ENCODE measurements at places on chromosomes 1 and 21.

- DNase-seq = no peak
Observed at GRCh38 chr1:14404862-14405301, 193.6 kb upstream of the KAZN start.

GRCh38 chr1:41364442-41365319 is 3.4 kb downstream of the FOXO6 start:
- no peak for DNase-seq

GRCh38 chr1:153888533-153888932 is 34.2 kb downstream of the GATAD2B start:
- no peak for DNase-seq

GRCh38 chr1:244381878-244382565 is 69.7 kb downstream of the ADSS2 start:
- no peak for DNase-seq

GRCh38 chr1:245401881-245402587 is 247.2 kb downstream of the KIF26B start:
- no peak for DNase-seq

- no peak for DNase-seq
Observed at GRCh38 chr1:225825078-225825477, 15.2 kb downstream of the EPHX1 start.

DNA sequence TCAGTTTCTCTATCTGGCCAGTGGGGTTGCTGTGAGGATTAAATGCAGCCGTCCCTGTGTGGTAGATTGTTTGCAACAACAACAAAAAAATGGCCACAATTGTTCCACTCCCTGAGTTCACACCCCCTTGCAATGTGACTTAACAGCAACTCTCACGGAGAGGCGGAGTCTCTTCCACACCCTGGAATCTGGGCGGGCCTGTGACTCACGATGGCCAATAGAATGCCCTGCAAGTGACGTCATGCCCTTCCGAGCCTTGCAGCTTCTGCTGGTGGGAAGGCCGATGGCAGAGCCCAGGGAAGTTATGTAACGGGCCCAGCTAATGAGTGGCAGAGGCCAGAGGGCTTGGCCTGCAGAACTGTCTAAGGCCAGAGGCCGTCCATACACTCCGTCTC is 87.9 kb downstream of the RIPK4 start:
- DNase-seq = no peak

- no peak for DNase-seq
Observed at GRCh38 chr1:63703701-63704107, 70.1 kb upstream of the ROR1 start.

DNA sequence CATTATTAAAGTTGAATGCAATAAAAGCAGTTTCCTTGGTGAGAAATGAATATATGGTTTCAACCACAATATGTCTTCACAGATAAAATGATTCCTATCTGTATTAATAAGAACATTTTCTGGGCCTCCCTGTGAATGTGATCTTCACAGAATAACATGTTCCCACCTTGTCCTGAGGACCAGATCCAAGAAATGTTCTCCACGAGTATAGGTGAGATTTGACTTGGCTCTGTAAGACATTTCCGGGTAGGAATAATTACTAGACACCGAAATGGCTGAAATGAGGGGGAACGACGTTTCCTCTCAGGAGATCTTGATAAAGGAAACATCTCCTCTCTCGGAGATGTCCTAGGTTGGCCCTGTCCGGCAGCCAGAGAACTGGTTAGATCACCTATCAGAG is 61.4 kb downstream of the CLIC6 start:
- no peak for DNase-seq

DNA sequence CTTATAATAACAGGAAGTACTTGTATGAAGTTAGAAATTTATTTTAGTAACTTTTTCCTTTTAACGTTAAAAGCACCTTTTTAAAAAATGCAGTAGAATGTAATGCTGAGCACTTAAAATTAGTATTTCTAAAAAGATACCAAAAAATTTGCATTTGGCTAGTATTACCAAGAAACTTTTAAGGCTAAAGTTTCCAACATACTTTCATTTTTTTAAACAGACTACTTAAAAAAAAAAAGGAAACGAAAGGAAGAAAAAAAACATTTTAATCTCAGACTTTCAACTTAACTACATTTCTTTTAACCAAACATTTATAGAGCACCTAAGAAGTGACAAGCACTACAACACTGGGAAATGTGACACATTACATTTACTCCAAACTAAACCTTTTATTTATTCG is 2.8 kb downstream of the ARID4B start:
- no peak for DNase-seq

- DNase-seq = no peak
Observed at GRCh38 chr21:19987671-19988070, 1010.5 kb upstream of the NCAM2 start.

DNA sequence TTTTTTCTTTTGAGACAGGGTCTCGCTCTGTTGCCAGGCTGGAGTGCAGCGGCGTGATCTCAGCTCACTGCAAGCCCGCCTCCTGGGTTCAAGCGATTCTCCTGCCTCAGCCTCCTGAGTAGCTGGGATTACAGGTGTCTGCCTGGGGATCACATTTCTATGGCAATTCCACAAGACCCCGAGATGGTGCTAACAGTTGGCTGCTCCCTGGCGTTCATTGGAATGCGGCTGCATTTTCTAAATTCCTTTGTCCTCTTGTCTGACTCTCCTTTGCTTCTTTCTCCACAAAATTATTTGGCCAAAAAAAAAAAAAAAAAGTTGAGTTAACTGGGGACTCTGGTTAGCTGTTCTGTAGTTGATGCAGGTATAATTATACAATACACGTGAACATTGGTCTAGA is 176.4 kb downstream of the ETS2 start:
- DNase-seq = no peak

GRCh38 chr1:224205438-224205840 is 22.4 kb downstream of the DEGS1 start:
- DNase-seq = no peak

DNA sequence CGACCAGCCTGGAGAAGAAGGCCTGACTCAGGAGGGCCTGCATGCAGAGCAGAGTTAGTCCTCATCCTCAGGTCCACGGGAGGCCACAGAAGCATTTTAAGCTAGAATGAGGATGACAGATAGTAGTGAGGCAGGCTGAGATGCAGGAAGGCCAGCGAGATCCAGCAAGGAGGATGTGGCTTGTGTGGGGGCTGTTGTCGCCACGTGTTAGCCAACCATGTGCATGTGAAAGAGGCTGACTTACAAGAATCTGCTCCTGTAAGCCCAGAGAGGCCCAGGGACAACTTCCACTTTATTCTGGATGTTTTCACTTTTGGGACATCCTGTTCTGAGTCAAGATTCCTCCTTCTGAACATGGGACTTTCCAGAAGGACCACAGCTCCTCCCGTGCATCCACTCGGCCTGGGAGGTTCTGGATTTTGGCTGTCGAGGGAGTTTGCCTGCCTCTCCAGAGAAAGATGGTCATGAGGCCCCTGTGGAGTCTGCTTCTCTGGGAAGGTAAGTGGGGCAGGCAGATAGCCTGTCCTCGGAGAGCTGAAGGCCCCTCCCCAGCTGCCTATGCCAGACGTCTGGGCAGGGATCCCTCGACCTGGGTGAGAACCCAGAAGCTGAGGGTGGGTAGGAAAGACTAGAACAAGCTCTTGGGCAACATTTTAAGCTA is at the start of gene SLAMF8:
TSS of gene SLAMF8 (plus strand) at position 433 of the 661 bp plus-strand sequence. CDS start at position 459, 26 bp downstream.
- peak; percentile 13 for DNase-seq

DNA sequence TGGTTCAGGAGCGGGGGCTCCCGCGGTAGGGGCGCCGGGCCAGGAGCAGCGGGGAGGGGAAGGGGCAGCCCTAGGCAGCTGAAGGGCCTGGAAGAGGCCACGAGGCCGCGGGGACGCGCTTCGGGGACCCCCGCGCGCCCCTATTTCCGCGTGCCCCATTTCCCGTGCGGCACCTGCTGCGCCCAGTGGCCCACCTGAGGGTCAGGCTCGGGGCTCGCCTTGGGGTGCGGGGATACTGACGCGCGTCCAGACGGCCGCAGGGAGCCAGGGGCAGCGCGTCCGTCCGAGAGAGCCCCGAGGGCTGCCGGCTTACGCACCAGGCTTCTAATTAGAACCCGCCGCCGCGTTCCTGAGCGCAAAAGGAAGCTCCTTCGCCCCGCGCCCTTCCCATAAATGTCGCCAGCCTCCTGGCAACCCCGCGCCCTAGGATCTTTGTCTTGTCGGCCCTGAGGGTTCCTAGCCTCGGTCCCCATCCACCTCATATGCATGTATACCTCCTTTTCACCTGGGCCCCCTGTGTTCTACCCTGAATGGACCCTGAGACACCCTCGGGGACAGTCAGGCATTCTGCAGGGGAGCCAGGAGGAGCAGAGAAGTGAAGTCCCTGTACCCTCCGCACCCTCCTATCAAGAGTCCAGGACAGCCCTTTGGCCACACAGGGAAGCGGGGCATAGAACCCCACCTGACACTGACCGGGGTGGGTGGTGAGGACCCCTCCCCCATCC is 1.8 kb downstream of the WNT3A start:
- DNase-seq = no peak

DNA sequence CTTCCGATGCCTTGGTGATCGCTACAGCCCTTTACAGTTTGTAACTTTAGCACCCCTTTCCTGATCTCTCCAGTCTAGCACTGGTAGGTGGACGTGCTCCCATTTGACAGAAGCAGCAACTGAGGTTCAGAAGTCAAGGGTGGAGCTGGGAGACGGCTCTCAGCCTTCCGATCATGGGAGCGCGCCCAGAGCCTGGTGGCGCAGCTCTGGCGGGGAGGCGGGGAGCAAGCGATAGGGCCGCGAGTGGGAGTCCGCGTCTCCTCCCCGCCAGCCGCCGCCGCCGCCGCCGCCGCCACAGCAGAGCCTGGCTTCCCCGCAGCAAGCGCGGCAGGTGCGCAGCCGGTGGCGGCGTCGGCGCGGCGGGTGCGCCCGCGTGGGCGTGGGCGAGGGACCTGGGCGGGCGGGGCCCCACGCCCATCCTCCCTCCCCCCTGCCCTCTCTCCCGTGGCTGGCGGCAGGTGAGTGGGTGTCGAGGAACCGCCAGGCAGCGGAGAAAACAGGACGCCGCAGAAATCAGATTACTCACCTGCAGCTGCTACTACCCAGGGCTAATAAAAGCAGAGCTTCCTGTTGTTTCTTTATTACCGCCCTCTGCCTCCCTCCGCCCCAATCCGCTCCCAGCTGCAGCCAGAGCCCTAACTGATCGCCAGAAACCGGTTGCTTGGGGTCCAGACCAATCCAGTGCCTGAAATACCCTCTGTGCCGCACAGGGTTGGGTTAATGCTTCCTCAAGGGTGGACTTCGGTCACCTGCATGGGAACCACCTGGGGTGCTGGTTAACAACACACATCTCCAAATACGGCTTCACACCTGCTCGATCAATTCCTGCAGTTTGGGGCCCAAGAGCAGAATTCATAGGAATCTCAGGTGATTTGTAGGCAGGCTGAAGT is 60.2 kb upstream of the ID3 start:
- DNase-seq = peak; percentile 50

- no peak for DNase-seq
Observed at GRCh38 chr1:201383647-201384405, 6.3 kb upstream of the TNNT2 start.

DNA sequence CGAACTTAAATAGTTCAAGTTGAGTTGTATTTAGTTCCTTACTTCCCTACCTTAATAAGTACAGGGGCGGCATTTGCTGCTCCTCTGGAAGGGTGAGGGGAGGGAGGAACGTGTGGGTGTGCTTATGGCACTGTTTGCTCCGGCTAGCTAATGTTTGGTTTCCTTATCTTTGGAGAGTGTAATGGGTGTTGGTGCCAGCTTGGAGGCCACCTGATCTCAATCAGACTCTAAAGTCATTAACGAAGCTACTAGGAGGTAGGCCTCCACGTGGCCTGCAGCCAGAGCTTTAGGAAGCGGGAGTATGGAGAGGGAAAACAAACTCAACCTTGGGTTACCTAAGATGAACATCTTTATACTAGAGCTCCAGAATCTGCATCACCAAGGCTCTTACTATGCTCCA is 43.0 kb upstream of the RAP1A start:
- no peak for DNase-seq

- no peak for DNase-seq
Observed at GRCh38 chr21:28561772-28562171, 430.9 kb downstream of the LTN1 start.

GRCh38 chr21:33578214-33578613 is 10.3 kb downstream of the DONSON start:
- DNase-seq = no peak

DNA sequence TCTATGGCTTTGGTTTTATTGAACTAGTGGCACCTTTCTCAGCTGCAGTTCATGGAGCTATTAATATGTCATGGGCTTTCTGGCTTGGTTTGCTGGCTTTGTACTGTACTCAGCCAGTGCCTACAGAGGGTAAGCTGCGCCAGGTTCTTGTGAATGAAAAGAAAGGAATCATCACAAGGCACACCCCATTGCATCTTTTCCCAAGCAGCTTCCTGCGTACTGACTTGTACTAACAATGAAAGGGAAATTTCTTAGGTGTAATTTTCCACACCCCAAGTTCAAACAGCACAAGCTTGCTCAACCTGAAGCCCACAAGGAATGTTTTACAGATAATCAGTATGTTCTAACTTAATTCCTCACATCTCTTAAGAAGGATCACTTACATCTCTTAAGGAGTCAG is 78.0 kb upstream of the TNFSF18 start:
- DNase-seq = no peak

GRCh38 chr1:206419250-206419649 is 51.0 kb upstream of the IKBKE start:
- no peak for DNase-seq

DNA sequence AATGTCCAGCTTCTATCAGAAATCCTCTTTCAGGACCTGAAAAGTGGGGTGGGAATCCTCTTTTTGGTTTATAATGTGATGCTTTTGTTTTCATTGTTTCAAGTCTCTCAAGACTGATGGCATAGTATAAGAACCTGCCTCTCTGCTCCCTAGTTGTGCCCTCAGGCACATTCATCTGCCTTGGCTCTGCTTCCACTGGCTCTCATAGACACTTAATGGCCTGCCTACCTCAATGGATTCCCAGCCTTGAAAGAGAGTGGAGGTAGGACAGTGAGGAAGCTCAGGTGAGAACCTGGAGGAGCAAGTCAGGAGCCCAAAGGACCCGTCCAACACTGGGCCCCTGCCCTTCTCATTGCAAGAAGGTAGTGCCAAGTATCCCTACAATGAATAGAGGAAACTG is 4.8 kb downstream of the TTLL7 start:
- no peak for DNase-seq

DNA sequence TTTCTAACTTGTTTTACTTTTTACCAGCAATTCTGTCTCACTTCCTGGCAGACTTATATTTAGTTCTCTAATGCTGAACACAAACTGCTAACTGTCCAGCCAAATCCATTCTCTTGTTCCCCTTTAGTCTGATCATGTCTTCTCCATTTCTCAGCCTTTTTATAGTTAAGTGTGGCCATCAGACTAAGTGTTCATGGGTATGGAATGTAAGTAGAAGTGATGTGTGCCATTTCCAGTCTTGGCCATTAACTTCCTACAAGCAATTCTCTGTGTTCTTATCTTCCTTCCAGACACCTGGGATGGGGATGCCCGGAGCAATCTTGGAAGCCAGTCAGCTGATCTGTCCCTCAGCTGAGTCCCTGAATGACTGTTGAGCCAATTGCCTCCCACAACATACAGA is 165.8 kb downstream of the ST6GALNAC3 start:
- no peak for DNase-seq
